Right renal pelvis (tissue), 4 donors: ENCODE measurements at places on chromosomes 2 and 18. TPM values are rescaled to one million over a fixed set of nuclear protein-coding genes. Genes with fewer than 3 reads are reported as not detected.

DNA sequence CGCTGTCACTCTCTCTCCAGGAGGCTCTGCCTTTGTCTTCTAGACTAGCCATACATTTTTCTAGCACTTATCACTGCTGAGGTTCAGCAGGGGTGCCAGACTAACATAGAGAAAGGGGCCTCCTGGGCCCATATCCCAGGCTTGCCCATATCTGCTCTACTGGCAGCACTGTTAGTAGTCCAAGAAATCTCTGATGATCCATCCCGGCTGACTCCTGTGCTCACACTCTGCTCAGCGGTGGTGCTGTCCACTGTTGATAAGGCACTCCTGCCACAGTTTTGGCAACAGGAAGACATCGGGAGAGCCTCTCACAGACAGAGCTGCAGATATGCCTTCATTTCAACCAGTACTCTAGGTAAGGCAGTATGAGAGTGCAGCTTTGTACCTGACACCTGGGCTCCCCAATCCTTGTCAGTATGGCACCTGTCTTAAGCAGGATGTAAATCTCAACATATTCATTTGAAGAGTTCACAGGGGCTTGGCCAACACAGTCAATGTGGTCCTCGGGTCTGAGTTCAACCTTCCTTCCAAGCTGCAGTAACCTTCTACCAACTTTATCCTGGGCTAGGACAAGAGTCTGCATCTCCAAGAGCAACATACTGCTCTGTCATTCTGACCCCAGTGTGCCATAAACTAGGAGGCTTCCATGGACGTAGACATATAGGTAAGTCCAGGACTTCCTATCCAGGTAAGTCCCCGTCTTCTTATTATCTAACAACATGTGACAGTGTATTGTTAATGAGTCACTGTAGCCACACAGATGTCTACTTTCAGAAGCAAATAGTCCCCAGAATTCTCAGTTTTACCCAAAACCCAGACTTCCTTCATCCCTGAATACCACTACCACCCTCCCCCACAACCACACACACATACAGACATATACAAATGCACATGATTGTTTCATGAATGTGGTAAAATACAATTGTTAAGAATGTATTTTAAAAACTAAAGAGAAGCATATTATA lies 16.2 kb downstream of the KLF7 start:
- no peak for DNase-seq

DNA sequence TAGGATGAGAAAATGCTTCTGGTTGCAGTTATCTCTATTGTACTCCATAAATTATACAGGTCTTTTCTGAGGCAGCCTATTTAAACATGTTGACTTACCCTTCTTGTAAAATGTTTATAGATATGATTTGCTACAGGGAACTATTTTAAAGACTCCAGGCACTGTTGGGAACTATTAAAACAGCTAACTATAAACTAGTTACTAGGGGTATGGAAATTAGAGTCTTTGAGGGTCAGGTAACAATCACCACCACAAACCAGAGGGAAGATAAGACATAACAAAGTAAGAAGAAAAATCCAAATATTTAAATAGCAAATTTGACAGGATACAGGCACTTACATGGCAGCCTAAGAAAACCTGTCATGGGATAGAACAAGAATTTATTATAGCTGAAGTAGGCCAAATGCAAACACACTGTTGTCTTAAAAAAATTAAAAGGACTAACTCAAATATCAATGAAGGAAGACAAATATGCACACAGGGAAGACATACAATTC lies 251.0 kb upstream of the CWC22 start:
- no peak for DNase-seq

DNA sequence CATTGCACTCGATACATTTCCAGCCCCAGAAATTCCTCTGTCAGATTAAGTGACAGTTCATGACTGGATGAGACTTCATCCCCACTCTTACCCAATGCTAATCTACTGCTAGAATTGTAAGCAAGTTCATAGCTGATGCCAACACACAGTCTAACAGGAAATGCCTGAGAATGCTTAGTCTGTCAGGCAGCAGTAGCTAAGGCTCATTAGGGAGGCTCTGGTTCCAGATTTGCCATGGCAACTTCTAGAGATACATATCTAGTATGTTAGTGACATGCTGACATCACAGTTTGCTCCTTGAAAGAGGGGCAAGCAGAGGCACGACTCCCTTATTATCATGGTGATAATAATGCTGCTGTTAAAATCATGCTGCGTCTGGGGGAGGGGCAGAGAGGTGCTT lies 198.4 kb downstream of the RBM43 start:
- no peak for DNase-seq

- no peak for DNase-seq
Measured at GRCh38 chr2:223069988-223070387, 18.0 kb downstream of the KCNE4 start.

- DNase-seq, result no peak
Measured at GRCh38 chr2:75604484-75604883, 42.1 kb upstream of the MRPL19 start.

GRCh38 chr2:156459720-156460119 lies 23.5 kb downstream of the GPD2 start:
- DNase-seq, result no peak

DNA sequence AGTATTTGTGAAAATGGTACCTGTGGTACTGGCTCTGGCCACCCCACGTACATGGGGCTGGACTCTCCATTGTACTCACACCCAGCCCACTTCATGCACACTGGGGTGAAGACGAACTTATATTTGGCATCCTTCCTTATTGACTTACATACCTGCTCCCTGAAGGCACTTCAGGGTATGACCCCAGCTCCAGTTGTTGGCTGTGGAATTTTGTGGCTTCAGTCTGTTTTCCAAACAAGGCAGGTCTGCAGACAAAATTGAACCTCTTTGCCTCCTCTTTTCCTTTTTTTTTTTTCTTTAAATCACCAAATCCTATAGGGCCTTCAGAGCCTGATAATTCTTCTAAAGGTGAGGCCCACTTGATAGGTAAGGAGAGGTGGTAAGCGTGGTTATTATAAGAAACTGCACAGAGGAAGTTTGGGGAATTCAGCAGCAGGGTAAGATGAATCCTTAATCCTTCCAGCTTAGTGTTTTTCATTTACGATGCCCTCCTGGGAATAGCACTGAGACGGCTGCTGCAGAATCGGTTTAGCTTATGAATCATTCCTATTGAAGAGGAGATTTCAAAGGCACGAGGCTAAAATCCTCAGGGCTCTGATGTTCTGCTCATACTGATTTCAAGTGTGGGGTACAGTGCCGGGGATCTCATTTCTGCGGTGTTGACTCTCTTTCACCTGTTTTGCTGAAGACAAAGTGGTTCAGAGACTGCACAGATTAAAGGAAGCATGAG lies 55.2 kb downstream of the KIF5C start:
- no peak for DNase-seq

GRCh38 chr2:31805688-31806087 lies 205.1 kb downstream of the MEMO1 start:
- no peak for DNase-seq

- no peak for DNase-seq
Measured at GRCh38 chr2:196974970-196975369, 48.5 kb upstream of the PGAP1 start.

DNA sequence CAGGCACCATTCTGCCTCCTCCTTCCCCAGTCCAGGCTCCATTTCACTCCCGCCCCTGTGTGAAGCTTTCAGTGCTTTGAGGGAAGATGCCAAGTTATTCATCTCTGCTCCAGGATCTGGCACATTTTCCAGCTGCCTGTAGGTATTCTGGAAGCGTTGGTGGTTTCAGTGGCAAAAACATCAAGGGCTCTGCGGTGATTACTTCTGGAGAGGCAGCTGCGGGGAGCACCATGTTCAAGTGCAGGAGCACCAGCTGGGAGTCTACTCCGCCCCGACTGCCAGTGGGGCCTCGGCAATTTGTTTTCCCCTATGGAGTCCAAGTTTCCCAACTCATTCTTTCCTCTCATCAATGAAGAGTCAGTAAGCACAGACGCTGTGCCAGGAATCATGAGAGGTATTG lies 211.7 kb downstream of the CLIP4 start:
- no peak for DNase-seq

GRCh38 chr2:214987261-214987660 lies 151.2 kb downstream of the ABCA12 start:
- DNase-seq, result no peak

The CFC1 gene
- 0.21 TPM for polyA plus RNA-seq

The CERS6 gene
- polyA plus RNA-seq, result 57.2 TPM

The PLEKHH2 gene
- 24.6 TPM for polyA plus RNA-seq

The ANKRD36 gene
- polyA plus RNA-seq, result 14.2 TPM
